ENCODE measurements at places on chromosomes 7 and 10.
A peak's percentile ranks its signal among the peaks of the same experiment; 100 is the strongest.

- DNase-seq, result peak; percentile 93
Observed at GRCh38 chr7:114218283-114218682, 196.3 kb upstream of the FOXP2 start.

DNA sequence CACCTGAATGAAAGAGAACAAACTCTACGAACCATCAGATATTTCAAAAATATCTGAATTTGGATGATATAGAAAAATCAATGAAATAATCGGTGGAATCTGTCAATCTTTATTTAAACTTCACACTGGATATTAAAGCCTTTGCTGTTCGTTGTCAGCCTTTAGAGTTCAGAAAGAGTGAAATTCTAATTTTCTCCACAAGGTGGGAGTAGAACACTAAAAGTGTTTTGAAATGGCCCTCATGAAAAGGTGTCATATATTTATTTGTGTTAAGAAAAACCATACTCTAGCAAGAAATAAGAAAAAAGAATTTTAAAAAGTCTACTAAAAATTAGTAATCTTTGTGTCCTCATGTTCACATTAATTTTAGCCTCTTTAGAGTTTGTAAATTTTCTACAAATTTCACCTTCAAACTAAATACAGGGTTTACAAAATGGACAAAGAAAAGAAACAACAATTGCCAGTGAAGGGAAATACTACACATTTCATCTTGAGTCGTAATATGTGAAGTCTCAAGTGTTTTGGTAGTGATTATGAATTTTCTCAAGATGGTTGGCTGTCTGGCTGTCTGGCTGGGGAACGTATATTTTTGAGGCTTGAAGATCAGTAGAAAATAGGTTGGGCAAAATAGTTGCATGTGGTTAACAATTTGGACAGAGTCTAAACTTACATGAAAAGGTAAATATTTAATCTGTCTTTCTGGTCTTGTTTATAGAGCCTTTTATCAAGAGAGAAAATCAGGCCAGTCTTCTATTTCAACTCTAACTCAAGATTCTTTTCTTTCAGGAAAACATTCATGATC lies 43.7 kb downstream of the DNAJB9 start:
- peak; percentile 62 for DNase-seq

GRCh38 chr7:101645951-101646350 lies 16.9 kb upstream of the MYL10 start:
- DNase-seq, result no peak

- no peak for DNase-seq
Observed at GRCh38 chr10:77576444-77577032, 61.1 kb downstream of the KCNMA1 start.

DNA sequence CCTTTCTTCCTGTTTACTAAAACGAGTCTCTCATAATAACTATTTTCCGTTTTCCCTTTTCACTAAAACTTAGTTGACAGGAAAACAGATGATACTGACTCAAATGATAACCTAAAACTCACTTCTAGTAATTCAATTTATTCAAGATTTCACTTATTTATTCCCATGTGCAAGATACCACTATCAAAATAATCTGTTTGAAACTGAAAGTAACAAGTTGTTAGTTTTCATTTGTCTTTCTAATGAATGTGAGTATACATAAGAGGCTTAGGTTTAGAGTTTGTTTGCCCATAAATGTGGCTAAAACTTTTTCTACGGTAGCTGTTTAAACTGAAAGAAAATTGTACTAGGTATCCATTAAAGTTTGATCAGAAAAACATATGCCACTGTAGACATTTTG lies 314.9 kb upstream of the STEAP1 start:
- no peak for DNase-seq

DNA sequence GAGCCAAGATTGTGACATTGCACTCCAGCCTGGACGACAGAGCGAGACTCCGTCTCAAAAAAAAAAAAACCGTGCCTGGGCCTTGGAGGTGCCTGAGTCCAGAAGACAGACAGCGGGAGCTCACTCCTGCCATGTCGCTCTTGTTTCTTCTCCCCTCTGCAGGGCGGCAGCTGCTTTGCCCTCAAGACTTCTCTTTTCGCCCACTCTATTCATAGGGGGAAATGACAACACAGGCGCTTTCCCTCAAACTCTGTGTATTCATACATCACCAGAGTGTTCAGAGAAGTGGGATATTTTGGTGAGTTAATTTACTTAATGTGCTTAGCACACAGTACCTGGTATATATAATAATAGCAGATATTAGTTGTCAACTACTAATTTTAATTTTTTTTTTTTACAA lies 44.5 kb downstream of the FOXK1 start:
- no peak for DNase-seq

DNA sequence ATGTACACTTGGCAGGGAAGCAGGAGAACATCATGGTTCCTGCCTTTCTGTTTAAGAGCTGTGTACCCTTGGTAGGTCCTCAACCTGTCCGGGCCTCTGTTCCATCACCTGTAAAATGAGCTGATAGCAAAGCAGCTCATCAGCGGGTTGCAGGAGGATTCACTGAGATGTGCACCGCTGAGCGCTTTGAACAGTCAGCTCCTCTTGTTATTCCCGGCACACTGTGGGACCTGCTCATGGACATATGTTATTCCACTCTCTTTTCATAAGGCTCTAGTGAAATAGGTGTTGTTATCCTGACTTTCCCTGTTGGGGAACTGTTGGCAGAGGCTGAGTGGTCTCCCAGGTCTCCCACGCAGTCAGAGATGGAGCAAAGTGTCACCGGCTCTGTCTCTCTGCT lies 497.5 kb upstream of the ZMIZ1 start:
- no peak for DNase-seq

GRCh38 chr10:36808625-36809362 lies 316.6 kb upstream of the ANKRD30A start:
- DNase-seq, result no peak

DNA sequence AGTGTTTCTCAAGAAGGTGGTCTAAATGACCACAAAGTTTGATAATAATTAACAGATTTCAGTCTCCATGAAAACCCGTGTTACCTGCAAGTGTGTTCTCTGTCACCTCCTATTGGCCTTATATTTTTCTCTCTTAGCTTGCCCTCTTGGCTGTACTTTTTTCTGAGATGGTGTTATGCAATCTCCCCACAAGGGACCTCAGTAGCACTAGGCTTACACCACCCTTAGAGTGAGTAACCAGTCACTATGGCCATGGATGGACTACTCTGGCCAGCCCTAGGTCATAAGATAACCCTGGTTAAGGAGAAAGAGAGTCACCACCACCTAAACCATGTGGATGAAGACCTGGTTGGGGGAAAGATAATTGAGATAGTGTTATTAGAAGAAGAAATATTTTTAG lies 76.8 kb downstream of the NPSR1 start:
- DNase-seq, result no peak

DNA sequence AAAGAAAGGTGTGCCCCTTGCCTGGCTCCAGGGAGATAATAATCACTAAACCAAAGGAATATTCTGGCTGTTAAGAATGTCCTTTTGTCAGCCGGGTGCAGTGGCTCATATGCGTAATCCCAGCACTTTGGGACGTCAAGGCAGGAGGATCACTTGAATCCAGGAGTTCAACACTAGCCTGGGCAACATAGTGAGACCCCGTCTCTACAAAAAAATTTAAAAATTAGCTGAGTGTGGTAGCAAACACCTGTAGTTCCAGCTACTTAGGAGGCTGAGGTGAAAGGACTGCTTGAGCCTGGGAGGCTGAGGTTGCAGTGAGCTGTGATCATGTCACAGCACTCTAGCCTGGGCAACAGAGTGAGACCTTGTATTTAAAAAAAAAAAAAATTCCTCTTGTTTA lies 74.1 kb downstream of the HERC4 start:
- DNase-seq, result no peak

- DNase-seq, result no peak
Observed at GRCh38 chr7:101699399-101699798, 70.3 kb upstream of the MYL10 start.

- DNase-seq, result no peak
Observed at GRCh38 chr7:38296059-38296857, 22.8 kb upstream of the TARP start.

DNA sequence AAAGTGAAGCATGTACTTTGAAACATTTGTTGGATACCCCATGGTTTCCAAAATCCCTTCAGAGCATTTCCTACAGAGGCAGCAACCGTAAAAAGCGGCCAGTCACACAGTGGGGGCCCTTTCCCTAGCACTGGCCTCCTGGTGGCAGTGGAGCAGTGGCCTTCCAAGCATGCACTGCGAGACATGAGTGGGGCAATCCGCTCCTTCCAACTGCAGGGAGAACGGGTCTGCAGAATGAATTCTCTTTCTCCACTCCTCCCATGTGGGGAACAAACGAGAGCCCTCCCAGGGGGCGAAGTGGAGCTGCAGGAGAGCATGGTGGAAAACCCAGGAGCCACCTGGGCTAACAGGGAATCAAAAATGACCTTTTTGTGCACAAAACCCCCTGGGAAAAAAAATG lies 542.9 kb upstream of the GALNT17 start:
- no peak for DNase-seq

- DNase-seq, result no peak
Observed at GRCh38 chr7:41984888-41985287, 252.1 kb downstream of the GLI3 start.

- DNase-seq, result no peak
Observed at GRCh38 chr7:41529831-41530230, 173.1 kb downstream of the INHBA start.

- DNase-seq, result no peak
Observed at GRCh38 chr7:24005517-24005916, 278.5 kb upstream of the NPY start.

DNA sequence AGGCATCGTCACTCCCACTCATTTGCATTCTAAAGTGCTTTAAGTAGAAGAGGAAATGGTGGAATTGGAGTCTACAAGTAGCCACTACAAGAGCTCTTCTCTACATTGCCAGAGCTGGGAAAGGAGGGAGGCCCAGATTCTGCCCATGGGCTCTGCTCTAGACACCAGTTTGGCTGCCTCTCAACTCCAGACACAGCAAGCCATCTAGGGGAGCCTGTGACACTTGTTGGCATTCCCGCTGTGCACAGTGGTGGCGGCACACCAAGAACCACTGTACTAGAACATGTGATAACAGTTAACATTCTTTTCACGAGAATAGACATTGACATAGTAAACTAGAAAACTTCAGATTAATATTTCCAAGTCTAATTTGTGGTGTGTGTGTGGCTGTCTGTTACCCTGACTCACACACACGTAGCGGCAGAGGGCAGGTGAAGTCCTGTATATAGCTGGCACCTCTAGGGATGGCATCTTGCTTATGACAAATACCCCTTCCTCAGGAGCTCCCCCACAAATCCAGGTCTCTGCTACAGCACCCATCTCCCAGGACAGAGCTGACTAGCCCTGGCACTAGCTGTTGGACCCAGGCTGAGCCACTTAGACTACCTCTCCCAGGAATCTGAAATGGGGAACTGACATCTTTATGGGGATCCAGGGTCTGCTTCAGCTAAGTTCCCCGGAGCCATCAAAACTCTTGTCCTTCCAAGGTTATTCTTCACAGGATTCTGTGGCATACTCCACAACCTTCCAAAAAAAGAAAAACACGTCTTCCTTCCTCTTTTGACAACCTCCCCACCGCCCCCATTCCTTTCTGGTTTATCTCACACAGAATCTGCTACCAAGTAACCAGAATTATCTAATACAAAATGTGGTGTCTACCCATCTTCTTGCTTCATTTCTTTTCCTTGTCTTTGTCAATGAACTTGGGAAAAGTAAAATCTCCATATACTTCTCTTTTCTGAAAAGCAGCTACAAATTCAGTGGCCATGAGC lies 54.7 kb upstream of the MRLN start:
- no peak for DNase-seq

GRCh38 chr7:95056901-95057300 lies 149.5 kb downstream of the PPP1R9A start:
- no peak for DNase-seq

DNA sequence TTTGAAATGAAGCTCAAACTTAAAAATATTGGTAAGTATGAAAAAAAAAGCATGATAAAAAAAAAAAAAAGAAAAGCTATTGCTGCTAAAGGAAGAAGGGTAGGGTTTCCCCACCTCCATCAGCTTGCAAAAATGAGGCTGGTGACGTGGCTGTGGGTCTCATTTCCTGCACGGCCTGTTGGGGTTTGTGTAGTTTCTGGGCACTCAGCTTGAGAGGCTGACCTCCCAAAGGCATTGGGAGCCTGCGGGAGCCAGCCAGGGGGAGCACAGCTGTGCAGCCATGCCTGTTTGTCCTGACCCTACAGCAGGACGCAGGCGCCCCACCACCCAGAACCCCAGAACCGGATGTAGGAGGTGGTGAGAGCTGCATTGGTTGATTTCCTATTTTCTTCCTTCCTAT lies 48.8 kb upstream of the CARD11 start:
- DNase-seq, result no peak

- no peak for DNase-seq
Observed at GRCh38 chr7:17070231-17070708, 188.5 kb upstream of the AGR3 start.

DNA sequence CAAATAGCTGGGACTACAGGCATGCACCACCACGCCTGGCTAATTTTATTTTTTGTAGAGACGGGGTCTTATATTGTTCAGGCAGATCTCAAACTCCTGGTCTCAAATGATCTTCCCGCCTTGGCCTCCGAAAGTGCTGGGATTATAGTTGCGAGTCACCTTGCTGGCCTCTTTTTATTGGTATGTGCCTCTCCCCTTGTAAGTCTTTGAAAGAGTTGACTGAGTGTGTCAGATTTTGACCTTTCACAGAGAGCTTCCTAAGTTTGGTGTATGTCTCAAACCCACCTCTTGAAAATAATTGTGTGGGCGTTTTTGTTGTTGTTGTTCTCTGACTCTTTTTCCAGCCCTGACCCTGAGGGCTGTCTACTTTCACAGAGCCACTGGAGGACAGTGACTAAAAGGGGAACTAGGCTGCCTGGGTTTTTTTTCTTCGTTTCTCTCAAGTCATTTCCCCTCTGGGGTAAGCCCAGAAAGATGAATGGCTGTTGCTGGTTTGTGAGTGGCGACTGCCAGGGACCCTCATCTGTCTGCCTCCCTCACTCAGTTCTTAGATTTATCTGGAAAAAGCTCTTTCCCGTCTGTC lies 262.8 kb downstream of the ZEB1 start:
- DNase-seq, result no peak

- DNase-seq, result no peak
Observed at GRCh38 chr7:148975896-148976295, 52.4 kb downstream of the PDIA4 start.

DNA sequence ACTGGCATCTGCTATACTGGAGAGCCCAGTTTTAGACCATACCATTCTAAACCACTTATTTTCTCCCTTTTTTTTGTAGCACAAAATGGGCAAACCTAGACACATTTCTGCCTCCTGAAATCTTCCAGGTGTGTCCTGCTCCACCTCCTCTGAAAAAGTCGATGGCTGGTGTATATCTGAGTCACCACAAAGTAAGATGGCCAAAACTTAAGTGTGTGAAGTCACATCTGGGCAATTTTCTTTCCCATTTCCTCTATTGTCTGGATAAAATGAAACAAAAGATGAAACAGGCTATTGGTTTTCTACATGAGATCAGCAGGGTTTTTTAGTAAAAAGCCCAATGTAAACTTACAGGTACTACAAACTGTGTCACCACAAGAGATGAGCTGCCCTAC lies 65.5 kb downstream of the OSBPL3 start:
- DNase-seq, result no peak
